ENCODE measurements at places on chromosomes 7 and 10. TPM values are rescaled to one million over a fixed set of nuclear protein-coding genes. Genes with fewer than 3 reads are reported as not detected.

Gene TEX36
- total RNA-seq: not detected

Gene TRPV5
- 0.16 TPM for total RNA-seq

Gene PTPN20
- 10.0 TPM for total RNA-seq

Gene DNAJC30
- 4.2 TPM for total RNA-seq

Gene SOSTDC1
- total RNA-seq: 47.6 TPM

Gene POLR2J3
- total RNA-seq: 36.0 TPM

Gene UPK3BL2
- total RNA-seq: 64.4 TPM

All from camera-type eye (tissue), 1 donor.